ENCODE measurements at places on chromosomes 6 and 20.

- peak; percentile 59 for DNase-seq
Measured at GRCh38 chr6:122869437-122870024, 80.5 kb downstream of the SMPDL3A start.

DNA sequence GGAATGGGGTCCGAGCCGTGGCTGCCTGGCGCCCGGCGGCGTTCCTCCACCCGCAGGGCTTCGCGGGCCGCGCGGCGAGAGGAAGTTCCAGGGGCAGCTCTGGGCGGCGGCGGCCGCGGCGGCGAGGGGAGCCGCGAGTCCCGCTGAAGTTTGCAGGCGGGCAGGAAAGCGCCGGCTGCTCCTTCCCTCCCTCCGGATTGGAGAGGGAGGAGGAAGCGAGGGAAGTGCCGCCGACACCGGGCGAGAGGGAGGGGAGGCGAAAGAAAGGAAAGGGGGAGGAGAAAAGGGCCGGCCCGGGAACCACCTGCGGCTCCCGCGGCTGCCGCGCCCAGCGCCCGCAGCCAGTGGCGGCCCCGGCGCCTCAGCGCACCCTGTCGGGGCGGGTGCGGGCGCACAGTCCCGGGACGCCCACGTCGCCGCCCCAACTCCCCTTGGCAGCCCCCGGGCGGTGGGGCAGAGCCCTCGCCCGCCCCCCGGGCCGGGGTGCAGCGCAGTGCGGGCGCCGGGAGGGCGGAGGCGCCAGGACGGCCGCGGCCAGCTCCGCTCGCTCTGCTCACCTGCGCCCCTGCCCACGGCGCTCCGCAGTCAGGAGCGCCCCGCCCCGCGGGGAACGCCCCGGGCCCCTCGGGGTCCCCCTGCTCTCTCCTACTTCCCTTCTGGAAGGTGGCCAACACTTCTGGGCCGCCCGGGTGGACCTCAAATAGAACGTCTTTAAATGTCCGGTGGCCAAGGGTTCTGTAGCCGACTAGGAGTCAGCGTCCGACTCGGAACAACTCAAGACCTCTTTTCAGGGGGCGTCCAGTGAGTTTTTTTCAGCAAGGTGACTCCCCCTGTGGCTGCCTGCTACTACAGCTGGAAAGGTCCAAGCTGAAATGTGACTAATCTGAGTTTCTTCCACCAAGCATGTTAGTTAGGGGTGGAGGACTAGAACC lies 80.3 kb upstream of the CCDC28A start:
- DNase-seq: no peak

DNA sequence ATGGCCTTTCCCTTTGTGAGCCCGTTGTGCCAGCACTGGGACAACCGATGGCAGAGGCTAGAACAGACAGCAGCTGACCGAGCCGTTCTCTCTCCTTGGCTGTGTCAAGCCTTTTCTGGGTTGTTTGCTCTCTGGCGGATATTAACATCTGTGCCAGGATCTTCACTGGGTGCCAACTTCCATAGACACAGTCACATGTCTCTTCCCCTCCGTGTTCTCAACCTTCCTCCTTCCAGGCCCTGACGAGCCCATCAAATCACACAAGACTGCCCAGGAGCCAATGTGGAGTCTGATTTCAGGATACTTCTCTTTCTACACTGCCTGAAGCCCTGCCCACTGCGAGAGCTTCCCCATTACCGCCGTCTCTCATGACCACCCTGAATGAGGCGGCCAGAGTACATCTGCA lies 111.0 kb upstream of the RALGAPA2 start:
- peak; percentile 42 for DNase-seq

GRCh38 chr20:62031462-62032092 lies 34.1 kb downstream of the TAF4 start:
- DNase-seq: no peak

- no peak for DNase-seq
Measured at GRCh38 chr6:73710948-73711347, 14.9 kb downstream of the CD109 start.

DNA sequence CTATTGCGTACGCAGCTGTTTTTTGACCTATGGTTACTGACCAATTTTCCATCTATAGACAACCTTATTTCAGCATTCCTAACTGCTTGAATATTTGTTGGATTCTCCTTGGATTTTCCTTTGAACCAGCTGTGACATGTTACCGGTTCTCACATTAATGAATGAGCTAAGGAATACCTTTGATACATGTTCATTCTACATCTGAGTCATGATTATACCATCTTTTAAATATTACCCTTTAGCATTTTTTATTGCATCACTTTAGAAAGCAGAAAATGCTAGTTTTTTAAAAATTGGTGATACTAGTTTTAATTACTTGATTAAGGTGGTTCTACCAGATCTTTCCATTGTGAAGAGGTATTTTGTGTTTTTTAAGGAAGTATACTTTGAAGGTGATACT lies 1.9 kb upstream of the IGF2R start:
- DNase-seq: no peak

DNA sequence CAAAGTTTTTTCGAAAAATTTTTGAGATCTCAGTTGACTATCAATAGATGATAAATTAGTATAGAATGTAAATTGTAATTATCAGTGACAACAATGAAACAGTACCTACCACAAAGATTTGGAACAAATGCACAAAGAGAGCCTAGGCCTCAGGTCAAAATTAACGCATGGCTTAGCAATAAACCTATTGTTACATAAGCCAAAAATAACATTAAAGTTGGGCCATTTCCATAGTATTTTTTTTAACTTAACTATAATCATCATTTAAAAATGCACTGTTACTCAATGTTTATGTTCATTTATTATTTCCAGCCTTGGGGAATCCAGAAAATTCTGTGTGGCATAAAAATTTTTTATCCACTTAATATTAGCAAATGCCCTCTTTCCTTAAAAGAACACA lies 117.0 kb downstream of the EPB41L2 start:
- no peak for DNase-seq

DNA sequence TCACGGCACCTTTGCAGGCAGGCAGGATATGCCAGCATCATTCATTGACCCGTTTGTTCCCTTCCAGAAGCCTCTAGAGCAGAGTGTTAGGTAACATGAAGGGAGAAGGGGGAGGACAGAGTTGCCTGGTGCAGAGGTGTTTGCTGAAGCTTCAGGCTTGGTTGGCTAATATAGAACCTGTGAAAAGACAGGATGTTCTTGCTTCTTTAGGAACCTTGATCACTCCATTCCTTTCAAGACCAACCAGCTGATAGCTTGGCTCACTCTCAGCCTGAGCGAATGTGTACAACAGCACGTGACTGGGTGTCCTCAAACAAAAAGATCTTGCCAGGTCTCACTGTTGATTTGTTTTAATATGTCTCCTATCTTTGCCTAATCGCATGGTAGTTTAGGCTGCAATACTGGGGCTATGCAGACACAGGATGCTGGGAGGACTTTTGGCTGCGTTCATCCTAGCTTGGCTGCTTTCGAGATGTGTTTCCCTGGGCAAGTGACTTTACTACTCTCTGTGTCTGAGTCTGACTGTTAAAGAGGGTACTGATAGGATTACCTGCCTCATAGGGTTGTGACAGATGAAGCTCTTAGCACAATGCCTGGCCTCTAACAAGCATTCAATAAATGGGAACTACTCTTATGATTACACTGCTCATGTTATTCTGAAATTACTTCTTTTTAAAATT lies 16.0 kb downstream of the SHLD1 start:
- DNase-seq: no peak

DNA sequence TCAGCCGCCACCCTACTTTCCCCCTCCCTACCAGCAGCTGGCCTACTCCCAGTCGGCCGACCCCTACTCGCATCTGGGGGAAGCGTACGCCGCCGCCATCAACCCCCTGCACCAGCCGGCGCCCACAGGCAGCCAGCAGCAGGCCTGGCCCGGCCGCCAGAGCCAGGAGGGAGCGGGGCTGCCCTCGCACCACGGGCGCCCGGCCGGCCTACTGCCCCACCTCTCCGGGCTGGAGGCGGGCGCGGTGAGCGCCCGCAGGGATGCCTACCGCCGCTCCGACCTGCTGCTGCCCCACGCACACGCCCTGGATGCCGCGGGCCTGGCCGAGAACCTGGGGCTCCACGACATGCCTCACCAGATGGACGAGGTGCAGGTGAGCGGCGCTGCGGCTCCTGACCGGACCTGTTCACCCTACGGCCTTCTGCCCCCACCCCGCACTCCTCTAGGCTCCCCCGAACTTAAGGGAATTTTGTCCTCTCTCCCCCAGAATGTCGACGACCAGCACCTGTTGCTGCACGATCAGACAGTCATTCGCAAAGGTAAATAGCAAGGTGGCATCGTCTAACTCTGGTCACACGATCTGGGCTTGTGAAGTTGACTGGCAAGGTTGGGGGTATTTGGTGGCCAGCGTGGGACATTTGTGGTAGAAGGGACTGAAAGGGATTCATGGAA lies 2.3 kb downstream of the TFAP2C start:
- DNase-seq: no peak

Data from pons (tissue), 1 donor.